Activated T-helper 1 cell treated with anti-CD3 and anti-CD28 coated beads, Interleukin-12 subunit alpha, Interleukin-12 subunit beta, Interleukin-2, Interleukin-4 antibody, amounts not matched to agents 30 ng/mL and 10 ng/mL and 1 ng/mL, durations not matched to agents 14 hours and 24 hours and 36 hours (primary cell): ENCODE measurements at places on chromosomes 6 and 20. TPM values are rescaled to one million over a fixed set of nuclear protein-coding genes. Genes with fewer than 3 reads are reported as not detected.

- DNase-seq: no peak
Measured at GRCh38 chr20:19958928-19959327, 58.2 kb upstream of the NAA20 start.

DNA sequence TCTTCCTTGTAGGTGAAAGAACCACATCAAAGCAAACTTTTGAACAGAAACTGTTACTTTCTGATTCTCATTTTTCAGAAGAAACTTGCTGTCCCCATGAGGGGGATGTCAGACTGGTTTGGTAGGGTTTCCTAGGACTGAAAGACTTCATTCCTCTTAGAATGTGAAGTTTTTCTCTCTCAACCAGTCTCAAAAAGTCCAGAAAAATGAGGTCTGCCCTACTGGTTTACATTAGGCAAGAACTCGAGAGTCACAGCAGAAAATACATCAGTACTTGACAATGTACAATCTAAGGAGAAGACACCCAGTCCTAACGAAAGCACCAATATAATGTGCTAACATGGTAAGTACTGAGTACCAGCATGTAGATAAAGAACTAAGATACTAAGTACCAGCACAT, 12.7 kb upstream of the NHLRC1 start:
- no peak for DNase-seq

DNA sequence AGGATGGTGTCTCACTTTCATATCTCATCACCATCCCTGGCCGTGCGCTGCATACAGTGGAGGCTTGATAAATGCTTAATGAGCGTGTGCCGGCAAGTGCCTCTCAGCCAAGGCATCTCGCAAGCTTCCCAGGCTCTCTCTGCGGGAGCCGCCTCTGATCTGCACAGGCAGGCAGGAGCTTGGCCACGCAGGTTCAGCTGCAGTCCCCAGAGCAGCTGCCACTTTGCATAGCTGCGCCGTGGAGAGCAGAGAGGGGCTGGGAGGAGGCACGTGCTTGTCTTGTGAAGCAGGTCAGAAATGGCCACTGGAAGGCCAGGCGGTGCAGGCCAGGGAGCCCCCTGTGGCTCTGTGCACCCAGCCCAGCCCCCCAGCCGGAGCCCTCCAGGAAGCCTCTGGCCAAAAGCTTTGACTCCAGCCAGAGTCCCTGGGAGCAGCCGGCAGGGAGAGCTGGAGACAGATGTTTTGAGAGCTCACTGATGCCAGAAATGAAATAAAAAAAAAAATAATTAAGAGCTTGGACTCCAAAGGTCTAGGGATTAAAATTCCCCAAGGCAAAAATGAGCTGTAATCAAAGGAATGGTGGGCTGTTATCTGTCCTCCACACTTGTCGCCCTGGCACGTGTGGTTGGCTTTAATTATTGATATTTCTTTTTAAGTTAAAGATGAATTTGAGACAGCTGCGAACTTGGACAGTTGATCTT, 377.0 kb downstream of the CDH4 start:
- DNase-seq: no peak

DNA sequence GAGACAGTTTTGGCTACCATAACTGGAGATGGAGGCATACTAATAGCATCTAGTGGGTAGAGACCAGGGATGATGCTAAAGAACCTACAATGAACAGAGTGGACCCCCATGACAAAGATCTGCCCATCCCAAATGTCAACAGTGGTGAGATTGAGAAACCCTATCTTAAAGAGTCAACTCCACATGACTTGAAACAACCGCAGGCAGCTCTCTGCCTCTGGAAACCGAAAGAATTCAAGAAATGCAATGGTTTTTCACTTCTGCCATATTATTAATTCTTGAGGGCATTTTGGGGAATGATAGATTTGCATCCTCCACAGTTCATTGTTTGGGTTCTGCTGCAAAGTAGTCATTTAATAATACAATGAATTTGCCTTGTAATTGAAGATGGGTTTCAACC, 463.4 kb downstream of the MAFB start:
- DNase-seq: no peak

GRCh38 chr6:41630946-41631345, 7.3 kb upstream of the MDFI start:
- DNase-seq: no peak

GRCh38 chr20:11281768-11282167, 608.0 kb upstream of the JAG1 start:
- no peak for DNase-seq

DNA sequence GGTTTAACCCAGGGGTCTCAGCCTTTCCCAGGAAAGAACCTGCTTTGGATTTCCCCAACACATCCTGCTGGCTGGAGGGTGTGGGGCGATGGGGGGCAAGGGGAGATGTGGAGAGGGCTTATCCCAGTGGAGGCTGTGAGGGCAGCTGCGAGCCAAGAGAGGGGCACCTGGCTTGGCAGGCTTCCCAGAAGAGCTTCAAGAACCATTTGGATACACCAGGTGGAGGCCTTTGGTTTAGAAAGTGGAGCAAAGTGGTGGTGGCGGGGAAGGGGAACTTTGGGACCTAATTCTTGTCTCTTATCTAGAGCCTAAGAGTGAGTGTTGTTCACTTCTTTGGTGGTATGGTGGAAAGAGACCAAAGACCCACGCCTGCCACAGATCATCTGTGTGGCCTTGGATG, 12.4 kb downstream of the CD40 start:
- no peak for DNase-seq

DNA sequence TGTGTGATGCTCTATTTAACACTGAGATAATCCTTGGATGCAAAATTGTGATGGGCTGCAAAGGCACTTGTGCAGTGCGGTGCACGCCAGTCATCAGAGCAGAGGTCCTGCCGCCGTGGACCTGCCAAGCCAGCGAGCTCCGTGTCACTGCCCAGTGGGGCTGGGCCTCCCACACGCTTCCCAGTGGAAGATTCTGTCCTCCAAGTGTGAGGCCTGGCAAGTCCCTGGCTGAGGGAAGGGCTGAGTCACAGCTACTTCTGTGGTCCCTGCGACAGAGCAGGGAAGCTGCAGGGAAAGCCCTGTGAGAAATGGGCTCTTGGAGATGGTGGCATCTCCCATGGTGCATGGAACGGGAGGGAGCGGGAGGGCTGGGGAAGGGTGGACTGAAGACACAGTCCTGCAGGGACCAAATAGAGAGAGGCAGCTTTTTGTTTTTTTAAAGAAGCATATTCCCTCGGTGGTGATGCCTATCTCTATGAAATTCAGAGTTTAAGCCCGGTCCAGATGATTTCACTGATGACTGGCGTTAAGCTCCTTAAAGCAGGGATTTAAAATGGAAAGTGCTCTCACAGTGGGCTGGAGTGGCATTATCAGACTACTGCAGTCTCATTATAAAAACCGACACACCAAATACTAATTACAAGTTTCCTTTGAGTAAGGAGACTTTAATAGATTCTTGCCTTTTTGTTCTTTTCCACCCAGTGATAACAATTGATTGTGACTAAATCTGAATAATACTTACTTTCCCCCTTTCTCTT, 413.7 kb downstream of the QKI start:
- no peak for DNase-seq

GRCh38 chr20:34220561-34220960, 20.7 kb upstream of the ASIP start:
- no peak for DNase-seq

XPO5 gene
- total RNA-seq: 135 and 149 TPM in 2 replicates

FKBP5 gene
- total RNA-seq: 60.9 and 62.4 TPM in 2 replicates

SLC52A3 gene
- not detected in 2 replicates for total RNA-seq
